ENCODE measurements at places on chromosomes 11 and 22.

DNA sequence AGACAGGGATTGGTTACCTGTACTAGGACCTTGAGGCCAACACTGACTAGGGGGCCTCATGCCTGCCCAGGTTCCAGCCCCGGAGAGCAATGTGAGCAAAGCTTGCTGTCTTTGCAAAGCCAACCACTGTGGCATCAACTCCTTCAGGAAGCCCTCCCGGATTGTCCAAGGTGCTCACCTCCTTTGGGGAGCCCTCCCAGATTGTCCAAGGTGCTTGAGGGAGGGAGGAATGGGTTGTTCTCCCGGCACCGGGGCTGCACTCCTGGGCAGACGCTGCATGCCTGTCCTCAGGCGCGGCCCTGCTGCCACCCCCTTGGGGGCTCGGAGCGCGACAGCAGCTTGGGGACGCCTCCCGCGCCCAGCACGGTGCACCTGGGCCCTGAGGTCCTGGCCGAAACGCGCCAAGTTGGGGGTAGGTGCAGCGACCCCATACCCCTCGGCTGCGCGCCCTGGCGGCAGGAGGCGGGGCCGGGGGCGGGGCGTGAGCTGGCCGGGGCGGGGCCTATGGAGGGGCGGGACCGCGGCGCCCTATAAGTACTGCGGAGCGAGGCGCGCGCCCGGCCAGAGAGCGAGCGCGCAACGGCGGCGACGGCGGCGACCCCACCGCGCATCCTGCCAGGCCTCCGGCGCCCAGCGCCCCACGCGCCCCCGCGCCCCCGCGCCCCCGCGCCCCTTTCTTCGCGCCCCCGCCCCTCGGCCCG is at the start of gene CD81:
Gene CD81, plus strand, starts transcription at position 560 of the 701 bp plus-strand sequence. CDS start 240 bp downstream, outside the sequence.
- peak; percentile 57 for DNase-seq

DNA sequence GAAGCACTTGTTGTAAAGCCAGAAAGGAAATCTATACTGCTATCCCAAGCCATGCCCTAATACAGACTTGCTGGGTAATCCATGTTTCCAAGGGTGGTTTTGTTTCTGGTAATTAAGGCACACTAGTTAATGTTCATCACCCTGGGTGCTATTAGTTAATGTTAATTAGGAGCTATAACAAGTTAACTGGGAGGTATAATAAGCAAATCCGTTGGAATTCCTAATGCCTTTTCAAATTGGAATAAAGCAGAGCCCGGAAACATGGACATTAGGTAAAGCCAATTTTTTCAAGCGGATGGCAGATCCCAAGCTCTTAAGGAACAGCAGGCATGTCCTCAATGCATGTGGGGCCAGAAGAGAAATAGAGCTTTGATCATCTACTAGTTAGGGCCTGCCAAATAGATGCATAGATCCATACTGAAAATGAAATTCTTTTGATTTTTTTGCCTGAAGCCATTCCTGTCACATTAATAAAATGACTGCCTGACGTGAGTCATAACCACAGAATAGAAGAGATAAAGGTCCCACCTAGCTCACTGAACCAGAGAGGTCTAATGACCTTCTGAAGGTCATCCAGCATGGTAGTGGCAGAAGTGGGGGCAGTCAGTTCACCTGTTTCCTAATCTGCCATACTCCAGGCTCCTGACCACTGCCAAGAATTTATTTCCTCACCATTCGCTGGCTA is 28.5 kb upstream of the CCDC34 start:
- DNase-seq = no peak

- DNase-seq = no peak
Measured at GRCh38 chr11:85948884-85949283, 93.7 kb downstream of the CCDC83 start.

GRCh38 chr11:115720602-115721245 is 216.5 kb upstream of the CADM1 start:
- DNase-seq = no peak

DNA sequence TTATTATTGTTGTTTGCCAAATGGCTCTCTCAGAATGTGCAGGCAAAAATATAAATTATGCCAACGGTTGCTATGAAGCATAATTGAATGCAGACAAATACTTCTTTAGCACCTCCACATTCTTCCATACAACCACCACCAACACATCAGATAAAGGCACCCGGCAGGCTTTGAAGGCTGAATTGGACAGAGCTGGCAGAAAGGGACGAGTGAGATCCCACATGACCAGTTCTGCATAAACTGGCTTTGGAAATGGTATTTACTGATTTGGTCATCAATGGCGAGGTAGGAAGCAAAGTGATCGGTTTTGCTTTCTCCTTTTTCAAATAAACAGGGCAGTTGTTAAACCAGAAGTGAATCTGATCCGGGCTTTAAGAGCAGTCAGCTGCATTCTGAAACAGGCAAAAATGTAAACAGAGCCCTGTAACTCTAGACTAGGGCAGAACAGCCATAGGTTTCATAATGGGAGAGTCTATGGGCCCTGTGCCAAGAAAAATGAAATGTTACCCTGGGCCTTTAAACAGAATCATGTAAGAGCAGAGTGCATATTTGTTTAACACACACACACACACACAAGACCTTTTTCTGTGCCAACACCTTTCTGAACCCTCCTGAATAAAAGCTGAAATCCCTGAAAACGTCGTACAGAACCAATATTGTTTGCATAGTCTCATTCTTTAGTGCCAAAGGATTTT is 97.7 kb downstream of the MPPED2 start:
- no peak for DNase-seq

All from stimulated activated CD4-positive, alpha-beta T cell treated with anti-CD3 and anti-CD28 coated beads, Interleukin-12 subunit alpha, Interleukin-12 subunit beta, amount 100 ng/mL, for 24 hours (primary cell).